Substantia nigra (tissue), 51 donors: ENCODE measurements at places on chromosomes 7 and 10.

DNA sequence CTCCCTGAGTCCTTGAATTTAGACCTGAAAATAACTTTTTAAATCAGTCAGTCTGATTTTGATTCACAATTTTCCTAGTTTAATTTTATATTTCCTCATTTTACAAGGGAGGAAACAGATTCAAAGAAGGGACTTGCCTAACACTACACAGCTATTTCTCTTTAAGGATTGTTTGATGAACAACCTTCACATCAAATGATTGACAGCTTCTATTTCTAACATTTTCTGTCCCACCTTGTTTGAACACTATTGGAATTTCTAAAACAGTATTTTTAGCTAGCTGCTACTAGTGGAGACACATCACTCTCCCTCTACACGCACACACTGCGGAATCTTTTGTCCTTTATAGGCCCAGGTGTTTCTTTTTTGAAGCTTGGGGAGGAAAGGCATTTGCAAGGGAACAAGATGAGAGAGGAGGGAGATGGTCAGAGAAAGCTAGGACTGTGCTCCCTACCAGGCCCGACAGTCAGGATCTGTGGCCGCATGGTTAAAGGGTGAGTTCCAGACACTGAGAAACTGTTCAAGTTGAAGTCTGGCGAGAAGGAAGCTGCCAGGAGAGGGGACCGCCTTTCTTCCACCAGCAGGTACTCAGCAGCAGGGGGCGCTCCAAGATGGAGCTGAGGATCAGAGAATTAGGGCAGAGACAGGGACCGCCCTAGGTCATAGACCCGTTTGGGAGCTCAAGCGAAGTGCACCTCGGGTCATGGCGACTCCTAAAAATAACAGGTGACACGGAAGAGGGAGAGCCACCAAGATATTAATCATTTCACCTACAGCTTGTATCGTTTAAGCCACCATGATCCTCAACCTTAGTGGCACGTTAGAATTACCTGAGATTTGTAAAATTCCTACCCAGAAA lies 49.7 kb downstream of the DNAJC12 start:
- no peak for DNase-seq

- no peak for DNase-seq
Measured at GRCh38 chr7:132367795-132368194, 208.5 kb downstream of the PLXNA4 start.

GRCh38 chr7:155348806-155349205 lies 51.1 kb downstream of the INSIG1 start:
- no peak for DNase-seq

- DNase-seq: no peak
Measured at GRCh38 chr7:44673324-44673723, 66.9 kb downstream of the OGDH start.

- no peak for DNase-seq
Measured at GRCh38 chr7:42688056-42688371, 223.9 kb downstream of the C7orf25 start.

- DNase-seq: no peak
Measured at GRCh38 chr10:18098201-18098600, 42.0 kb upstream of the CACNB2 start.

DNA sequence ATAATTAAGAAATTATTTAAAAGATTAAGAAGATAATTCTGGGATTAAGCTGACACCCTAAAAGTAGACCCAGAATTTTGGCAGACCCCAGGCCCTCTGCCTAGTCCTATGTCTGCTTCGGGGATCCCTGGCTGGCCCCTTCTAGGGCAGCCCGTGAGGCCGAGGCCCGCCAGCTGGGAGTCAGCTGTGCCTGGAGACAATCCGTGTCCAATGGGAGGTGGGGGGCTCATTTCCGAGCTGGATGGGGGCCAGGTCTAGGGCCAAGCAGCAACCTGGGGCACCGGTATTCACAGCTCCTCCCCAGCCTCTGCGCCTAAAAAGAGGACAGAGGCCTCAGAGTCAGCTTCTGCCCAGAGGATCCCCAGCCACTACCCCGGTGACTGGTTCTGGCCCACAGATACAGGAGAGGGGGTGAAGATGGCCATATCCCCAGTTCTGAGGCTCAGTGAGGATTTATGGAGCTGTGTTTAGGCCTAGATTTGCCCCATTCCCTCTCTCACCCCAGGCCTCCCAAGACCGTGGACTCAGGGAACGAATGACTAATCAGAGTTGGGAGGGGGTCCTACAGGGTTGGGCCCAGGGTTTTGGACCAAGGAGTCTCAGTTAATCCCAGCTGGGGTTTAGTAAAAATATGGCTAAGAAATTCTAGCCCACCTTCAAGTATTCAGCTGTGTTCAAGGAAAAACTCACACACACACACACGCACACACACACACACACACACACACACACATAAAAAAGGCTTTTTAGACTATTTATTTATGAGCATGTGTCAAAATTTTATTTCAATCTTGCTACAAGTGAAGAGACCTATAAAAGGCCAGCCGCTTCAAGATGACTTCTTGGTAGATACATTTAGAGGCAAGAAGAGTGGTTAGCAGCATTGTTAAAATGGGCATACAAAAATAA lies 37.4 kb upstream of the LBX1 start:
- DNase-seq: no peak

DNA sequence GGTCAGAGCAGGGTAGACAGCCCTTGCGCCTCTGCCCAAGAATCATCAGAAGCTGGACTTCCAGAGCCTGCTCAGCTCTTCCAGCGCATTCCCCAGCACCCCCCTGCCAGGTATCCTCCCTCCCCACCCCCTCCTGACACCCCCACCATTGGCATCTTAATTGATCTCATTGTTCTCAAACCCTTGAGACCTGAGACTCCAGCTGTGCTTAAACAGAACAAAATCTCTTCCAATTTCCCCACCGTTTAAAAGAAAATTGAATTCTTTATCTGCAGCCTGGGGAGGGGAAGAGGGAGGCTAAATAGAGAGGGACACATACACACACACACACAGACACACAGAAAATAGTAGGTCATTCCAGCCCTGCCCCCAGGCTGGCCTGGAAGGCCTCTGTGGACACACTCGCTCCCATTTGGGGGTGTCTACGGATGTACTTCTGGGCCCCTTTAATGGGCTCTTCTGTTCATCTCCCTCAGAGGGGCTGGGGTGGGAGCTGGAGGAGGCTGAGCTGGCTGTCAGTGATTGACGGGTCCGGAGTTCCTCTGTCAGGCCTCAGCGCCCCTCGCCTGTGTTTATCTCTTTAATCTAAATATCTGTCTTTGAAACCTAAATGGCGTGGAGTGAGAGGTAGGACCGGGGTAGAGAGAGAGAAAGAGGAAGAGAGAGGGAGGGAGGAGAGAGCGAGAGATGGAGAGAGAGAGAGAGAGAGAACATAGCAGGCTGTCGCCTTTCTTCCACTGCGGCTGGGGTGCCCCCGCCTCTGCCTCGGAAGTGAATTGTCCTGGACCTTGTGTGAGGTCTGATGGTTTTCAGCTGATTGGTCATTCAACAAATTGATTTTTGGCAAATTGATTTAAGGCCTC lies 61.7 kb downstream of the C10orf105 start:
- DNase-seq: no peak

DNA sequence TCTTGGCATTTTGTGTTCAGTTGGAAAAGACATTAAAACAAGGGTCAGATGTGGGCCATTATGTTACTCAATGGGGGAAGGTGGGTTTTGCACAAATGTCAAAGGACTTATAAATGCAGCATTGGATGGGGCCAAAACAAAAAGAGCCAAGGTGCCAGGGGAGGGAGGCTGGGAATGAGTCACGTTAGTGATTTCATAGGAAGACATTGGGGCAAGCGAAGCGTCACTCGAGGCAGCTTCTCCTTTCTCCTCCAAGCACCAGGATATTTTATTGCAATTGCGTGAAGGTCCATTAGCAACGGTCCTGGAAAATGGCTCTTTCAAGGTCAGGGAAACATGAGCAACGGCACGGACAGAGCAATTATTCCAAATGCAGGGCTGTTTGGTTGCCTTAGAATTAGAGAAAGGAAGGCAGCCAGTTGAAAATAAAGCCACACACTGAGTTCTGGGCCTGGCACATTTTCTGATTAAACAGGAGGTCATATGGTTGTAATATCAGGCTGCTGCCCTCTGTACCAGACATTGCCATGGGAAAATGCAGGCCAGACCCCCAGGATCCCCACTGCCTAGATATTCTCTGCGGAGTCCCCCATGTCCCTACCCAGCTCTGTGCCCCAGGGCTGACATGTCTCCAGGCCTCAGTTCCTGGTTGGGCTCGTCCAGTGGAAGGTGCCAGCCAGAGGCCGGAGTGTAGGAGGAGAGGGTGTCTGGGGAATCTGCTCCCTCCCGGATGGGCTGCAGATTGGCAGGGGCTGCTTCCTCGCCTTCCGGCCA lies 63.3 kb upstream of the NANOS1 start:
- no peak for DNase-seq

DNA sequence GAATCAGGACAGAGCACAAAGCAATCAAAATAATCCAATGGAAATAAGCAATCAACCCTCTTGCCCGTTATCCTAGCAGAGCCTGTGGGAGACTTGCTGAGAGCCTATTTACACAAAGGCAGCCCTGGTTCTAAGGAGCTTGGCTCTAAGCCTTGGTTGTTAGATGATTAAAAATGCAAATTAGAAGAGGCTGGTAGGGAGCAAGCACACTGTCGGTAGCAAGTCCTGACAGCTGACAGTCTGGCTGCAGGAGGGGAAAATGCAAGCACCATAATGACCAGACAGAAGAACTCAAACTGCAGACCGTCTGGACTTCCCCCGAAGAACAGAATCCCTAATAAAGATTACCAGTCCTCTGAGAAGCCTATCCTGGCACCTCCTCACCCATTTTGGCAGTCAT lies 131.8 kb upstream of the CTTNBP2 start:
- no peak for DNase-seq

DNA sequence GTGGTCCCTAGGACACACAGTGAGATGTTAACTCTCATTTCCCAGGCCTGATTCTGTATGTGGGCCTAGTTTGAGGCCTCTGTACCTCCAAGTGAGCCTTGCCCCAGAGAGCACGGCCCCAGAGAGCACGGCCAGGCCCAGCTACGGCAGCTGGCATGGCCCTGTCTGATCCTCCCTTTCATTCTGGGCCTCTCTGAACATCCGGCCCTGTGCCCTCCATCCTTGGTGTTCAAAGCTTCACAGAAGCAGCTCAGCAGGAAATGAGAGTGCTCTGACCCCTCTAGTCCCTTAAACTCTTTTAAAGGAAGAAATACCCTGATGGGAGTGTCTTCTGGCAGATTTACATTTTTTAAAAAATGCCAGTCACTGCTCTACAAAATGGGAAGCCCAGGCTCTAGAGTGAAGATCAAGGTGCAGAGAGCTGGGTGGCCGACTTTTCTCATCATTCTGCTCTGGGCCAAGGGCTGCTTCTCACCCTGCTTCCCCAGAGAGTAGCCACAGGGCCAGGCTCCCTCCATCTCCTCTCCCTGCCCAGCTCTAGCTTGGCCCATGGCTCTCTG lies 171.9 kb downstream of the RPS24 start:
- no peak for DNase-seq

- DNase-seq: no peak
Measured at GRCh38 chr7:142739923-142740492, 9.3 kb upstream of the PRSS1 start.

DNA sequence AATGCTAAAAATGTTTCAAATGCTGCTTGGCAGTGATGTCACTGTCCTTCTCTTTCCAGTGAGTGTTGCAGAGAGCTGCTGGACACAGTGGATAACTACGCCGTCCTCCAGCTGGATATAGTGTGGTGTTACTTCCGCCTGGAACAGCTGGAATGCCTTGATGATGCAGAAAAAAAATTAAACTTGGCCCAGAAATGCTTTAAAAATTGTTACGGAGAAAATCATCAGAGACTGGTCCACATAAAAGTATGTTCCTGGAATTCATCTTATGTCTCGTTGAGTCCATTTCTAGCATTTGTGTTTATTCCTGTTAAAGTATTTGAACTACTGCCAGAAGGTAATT lies 25.2 kb downstream of the NUB1 start:
- no peak for DNase-seq

- DNase-seq: no peak
Measured at GRCh38 chr10:70135046-70135445, 2.4 kb upstream of the AIFM2 start.

DNA sequence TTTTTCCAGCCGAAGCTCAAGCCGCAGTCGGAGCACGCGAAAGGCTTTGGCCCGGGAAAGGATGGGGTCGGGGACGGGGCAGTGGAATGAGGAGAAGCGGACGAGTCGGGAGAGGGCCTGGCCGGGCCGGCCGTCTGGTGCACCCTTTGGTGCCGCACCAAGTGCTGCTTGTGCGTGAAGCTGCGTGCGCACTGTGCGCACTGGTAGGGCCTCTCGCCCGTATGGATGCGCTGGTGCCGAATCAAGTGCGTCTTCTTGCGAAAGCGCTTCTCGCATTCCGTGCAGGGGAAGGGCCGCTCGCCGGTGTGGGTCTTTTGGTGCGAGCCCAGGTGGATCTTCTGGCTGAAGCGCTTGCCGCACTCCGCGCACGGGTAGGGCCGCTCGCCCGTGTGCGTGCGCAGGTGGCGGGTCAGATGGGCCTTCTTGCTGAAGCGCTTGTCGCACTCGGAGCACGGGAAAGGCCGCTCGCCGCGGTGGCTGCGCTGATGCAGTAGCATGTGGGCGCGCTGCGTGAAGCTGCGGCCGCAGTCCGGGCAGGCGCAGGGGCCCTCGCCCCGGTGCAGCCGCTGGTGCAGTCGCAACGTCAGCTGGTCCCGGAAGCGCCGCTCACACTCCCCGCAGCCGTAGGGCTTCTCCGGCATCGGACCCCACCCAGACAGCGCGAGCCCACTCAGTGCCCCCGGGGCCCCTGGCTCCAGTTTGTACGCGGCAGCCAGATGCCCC lies 7.8 kb downstream of the ZNF467 start:
- DNase-seq: no peak

GRCh38 chr10:61029411-61029810 lies 85.4 kb upstream of the RHOBTB1 start:
- no peak for DNase-seq

DNA sequence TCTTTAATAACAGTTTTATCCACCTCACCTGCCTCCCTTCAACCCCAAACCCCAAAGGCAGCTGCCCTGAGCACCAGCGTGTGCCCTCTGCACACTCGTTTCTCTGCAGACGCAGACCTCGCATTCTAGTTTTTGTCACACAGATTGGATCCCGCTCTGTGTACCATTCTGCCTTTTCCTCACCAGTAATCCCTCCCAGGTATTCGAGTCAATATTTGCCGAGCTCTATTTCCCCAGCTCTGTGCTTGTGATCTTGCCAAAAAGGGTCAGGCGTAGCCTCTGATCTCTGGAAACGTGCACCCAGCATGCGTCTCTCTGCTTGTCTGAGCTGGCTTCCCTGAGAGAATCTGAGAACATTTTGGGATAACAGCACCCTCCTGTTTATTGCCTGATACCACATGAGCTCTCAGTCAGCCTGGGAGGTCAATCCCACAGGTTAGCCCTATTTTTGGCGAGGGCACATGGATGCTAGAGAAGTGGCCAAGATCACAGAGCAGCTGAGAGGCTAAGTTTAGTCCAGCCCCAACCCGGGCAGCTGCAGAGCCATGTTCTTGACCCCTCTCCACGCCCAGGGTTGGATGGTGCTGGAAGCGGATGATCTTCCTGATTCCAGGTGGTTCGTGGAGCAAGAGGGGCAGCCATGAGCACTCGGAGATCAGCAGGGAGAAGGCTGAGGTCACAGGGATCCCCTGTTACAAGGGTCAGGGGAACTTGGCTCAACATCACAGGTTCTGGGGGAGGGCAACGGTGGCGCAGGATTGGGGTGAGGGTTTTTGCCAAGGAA lies 29.1 kb downstream of the FOXL3 start:
- no peak for DNase-seq
